Kidney epithelial cell (primary cell): ENCODE measurements at places on chromosomes 1 and 21.

DNA sequence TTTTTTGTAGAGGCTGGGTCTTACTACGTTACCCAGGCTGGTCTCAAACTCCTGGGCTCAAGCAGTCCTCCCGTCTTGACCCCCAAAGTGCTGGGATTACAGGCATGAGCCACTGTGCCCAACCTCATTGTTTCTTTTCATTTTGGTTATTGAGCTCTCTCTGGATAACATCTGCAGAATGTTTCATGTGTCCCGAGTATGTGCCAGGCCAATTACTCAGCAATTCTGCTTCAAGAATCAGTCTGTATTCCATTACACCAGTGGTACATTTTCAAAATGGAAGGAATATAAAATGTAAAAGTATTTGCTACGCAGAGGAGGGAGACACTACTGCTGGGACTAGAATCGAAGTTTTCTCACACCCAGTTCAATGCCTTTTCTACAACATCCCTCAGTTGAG is 1.7 kb upstream of the ELOA start:
- DNase-seq: no peak

DNA sequence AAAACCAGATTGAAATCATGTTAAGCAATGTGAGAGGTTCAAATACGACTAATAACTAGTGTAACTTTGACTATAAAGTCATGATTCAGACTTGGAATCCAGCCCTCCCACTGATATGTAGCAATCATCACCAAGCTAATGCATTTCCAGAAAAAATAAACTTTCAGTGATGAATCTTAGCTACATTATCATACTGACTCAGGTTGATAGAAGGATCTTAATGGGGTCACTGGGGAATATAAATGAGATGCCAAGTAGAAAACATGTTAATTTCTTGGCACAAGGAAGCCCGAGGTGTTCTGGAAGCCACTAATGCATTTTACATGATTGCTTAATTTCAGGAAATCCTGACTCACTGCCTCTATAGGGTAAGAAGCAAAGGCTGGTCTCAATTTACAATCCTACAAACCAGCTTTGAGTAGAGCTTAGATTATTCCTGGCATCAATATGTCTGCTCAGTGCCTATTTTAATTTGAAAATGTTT is 67.7 kb downstream of the SELENOF start:
- DNase-seq: peak; percentile 29

DNA sequence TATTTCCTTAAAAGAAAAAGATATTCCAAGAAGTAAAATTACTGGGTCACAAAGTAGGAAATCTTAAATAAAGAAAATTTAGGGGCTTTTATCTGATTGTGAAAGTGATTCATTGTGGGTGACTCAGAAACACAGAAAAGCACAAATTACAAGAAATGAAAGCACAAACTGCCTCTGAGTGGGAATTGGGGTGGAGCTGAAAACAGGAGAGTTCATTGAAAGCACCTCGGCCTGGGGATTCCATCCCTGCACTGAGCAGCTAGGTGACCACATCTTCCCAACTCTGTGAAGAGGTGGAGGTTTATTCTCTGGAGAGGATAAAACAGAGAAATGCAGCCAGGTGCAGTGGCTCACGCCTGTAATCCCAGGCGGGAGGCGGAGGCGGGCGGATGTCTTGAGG is 7.4 kb downstream of the GJA4 start:
- no peak for DNase-seq

DNA sequence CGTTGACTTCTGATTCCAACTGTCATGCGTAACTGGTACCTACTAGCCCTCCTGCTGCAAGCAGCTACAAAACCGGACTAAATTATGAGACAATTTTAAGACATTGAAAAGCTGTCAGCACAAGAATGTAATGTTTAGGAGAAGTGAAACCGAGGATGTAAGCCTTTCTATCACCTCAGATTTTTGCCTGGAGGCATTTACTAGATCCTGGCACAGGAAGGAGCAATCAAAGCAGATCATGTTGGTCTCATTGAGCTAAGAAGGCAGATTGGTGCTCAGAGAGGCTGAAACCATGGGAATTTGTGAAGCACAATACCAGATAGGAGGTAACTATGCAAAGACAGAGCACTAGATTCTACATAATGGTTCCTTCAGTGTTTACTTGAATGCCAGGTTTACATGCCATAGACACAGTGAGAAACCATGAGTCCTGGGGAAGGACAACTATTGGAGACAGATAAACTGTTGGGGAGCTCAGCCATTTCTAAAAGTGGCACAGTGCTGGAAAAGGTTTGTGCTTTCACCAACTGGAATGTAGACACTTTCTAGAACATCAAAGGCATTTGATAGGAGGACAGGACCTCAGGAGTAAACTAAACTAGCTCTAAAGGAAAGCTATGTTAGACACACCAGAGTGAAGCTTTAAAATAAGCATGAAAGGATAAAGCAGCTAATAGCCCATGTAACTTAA is 179.4 kb downstream of the LYPLAL1 start:
- no peak for DNase-seq

DNA sequence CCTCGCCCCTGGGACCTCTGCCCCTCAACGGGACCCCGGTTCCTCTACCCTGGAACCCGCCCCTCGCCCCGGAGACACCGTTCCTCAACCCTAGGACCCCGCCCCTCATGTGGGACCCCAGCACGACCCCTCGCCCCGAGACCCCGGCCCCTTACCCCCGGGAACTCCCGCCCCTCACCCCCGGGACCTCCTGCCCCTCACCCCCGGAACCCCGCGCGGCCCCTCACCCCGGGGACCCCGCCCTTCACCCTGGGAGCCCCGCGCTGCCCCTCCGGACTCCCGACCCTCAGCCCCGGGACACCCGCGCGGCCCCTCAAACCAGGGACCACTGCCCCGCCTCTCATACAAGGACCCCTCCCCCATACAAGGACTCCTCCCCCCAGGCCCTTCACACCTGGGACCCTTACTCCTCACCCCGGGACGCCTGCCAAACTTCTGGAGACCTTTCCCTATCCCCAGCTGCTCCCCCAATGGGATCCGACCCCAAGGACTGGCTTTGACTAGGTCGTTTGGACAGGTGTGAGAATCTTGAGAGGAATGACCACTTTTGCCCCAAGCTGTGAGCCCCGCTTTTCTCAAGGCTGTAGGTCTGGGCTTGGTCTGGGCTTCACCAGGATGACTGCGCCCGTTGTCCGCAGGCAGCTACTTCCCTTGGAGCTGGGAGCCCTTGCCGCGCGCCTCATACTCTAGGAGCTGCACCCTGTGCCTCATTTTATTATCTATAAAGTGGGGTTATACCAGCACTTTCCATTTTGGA is 843 bp downstream of the DIP2A start:
- no peak for DNase-seq

GRCh38 chr1:107622966-107623365 is 342.0 kb downstream of the VAV3 start:
- no peak for DNase-seq

DNA sequence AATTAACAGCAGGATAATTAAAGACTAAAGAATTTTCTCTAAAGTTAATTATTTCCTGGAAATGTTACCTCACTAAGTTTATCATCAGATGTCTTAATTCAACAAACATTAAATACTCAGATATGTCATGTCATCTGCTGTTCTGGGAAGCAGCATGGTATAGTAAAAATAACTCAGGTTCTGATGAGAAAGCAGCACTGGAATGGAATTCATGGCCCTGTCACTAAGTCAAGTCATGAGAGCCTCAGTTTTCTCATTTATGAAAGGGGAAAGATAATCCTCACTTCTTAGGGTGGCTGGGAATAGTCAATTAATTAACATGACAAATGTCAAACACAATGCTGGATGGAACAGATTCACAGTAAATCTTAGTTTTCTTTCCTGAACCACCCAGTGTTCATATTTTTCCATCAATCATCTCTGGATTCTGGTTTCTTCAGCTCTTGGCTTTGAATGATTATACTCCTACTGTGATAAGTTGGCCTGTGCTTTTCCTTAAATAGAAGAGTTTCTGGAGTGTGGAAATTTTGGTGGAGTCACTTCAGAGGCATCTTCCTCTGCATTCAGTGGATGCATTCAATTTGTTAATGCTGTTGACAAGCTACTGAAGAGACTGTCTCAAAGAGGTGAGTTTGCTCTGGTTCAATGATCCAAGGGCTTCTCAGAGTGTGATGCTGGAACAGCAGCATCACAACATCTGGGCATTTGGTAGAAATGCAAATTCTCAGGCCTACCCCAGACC is 319.4 kb downstream of the KCNH1 start:
- DNase-seq: no peak

DNA sequence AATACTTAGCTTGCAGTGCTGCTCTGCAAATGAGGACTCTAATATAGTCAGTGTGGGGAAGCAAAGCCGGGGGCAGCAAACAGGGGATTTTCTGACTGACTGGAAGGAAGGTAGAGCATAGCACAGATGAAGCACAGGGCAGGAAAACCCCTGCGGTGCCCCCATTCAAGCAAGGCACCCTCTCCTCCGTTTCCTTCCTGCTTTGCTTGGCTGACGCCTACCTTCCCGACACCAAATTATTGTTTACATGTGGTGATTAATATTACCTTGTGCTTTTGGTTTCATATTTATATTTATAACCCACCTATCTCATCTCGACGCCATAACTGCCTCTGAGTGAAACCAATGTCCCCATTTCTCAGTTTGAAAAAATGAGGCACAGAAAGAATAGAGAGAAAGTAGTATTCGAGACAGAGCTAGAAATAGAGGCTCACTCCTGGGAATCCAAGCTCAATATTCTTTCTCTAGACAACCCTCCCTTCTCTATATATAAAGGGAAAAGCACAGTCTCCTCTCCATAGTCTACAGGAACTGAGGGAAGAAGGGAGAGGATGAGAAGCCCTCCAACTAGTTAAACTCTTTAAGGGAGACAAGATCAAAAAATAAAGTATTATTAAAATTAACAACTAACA is 41.3 kb downstream of the PIK3C2B start:
- no peak for DNase-seq

DNA sequence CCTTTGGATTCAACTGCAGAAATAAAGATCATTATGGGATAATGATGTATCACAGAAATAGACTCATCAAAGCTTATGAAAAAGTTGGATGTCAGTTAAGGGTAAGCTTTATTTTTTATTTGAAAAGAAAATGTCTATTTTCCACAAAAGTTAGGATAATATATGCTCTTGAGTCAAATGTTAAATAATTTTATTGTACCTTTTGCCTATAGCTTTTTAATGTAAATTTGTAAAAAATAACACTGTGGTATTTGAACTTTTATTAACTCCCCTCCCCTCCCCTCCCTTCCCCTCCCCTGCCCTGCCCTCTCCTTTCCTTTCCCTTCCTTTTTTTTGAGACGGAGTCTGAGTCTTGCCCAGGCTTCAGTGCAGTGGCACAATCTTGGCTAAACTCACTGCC is 24.9 kb downstream of the MORC3 start:
- DNase-seq: no peak

- DNase-seq: no peak
These were observed 74.9 kb downstream of the ADCY10 start for GRCh38 chr1:167839009-167839408.

- no peak for DNase-seq
These were observed 189.9 kb upstream of the AJAP1 start for GRCh38 chr1:4464478-4464877.

- DNase-seq: no peak
These were observed 62.6 kb upstream of the MACF1 start for GRCh38 chr1:39141925-39142324.

DNA sequence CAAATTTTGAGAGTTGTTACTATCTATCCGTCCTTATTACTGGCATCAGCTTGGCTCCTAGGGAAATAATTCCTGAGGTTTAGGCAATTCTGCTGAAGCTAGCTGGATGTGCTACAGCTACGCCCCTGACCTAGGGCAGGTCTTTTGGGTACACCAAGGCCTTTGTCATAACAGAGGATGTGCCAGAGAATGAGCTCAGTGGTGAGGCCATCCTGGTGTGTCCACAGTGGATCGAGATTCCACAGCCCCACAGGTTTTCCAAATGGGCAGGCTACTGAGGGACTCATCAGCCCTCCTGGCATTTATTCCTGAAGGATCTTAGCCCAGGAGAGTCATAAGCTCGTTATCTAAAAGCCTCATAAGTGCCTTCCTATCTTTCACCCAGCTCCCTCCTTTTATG is 475.2 kb upstream of the USP24 start:
- no peak for DNase-seq

GRCh38 chr1:205588636-205589035 is 43.2 kb downstream of the ELK4 start:
- DNase-seq: no peak

DNA sequence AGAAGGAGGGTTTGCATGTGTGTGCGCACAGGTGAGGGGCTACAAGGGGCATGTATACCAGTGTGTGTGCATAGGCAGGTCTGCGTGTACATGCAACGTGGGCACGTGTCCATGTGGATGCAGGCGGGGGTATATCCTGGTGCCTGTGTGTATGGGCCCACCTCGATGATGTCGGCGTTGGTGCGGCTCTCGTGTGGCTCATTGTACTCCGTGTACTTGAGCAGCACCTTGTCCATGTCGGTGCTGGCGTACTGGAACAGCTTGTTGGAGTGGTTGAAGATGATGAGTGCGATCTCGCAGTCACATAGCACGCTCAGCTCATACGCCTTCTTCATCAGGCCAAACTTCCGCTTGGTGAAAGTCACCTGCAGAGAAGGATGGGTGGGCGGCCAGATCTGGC is 18.3 kb downstream of the MEF2D start:
- no peak for DNase-seq
